Smooth muscle cell of the pulmonary artery (primary cell): ENCODE measurements at places on chromosomes 16 and 17. TPM values are rescaled to one million over a fixed set of nuclear protein-coding genes. Genes with fewer than 3 reads are reported as not detected.

Gene GAST
- total RNA-seq, result not detected in 2 replicates

Gene HOXB1
- total RNA-seq, result not detected in 2 replicates

Gene MYO15A
- 1.4 and 1.9 TPM in 2 replicates for total RNA-seq

Gene RANBP10
- total RNA-seq, result 7.8 and 7.9 TPM in 2 replicates

Gene GUCY2D
- total RNA-seq, result not detected in 2 replicates

Gene C16orf92
- total RNA-seq, result not detected in 2 replicates

Gene PTX4
- total RNA-seq, result 0.20 TPM in 1 of 2 replicates, not detected in the other

Gene SEC14L5
- total RNA-seq, result 0.30 and 0.39 TPM in 2 replicates

Gene GRIN2A
- total RNA-seq, result 0.26 and 3.0 TPM in 2 replicates

Gene OR1D2
- total RNA-seq, result not detected in 2 replicates

Gene CTRL
- 0.30 and 0.85 TPM in 2 replicates for total RNA-seq

Gene HAP1
- total RNA-seq, result under 0.01 and 0.07 TPM in 2 replicates

Gene SCARF1
- total RNA-seq, result 0.33 and 0.86 TPM in 2 replicates

Gene PIMREG
- 5.4 and 15.2 TPM in 2 replicates for total RNA-seq

Gene AANAT
- not detected in 2 replicates for total RNA-seq

Gene CCL8
- 0.20 and 0.26 TPM in 2 replicates for total RNA-seq

Gene ZDHHC1
- 8.1 and 10.5 TPM in 2 replicates for total RNA-seq

Gene KCNJ12
- 2.3 and 4.5 TPM in 2 replicates for total RNA-seq

Gene CES1
- 0.13 and 5.8 TPM in 2 replicates for total RNA-seq

Gene NKD1
- 0.17 and 0.65 TPM in 2 replicates for total RNA-seq

Gene TBC1D3
- not detected in 2 replicates for total RNA-seq

Gene EPX
- total RNA-seq, result not detected in 2 replicates

Gene ACSM3
- 0.65 and 0.69 TPM in 2 replicates for total RNA-seq

Gene TPSD1
- not detected in 2 replicates for total RNA-seq

Gene TNFRSF17
- total RNA-seq, result 0.10 TPM in 1 of 2 replicates, not detected in the other

Gene MT1F
- 2.0 TPM in 1 of 2 replicates, not detected in the other for total RNA-seq

Gene PDIA2
- 1.6 and 1.7 TPM in 2 replicates for total RNA-seq

Gene ARHGAP27
- 3.1 and 5.3 TPM in 2 replicates for total RNA-seq

Gene HSD17B2
- not detected in 2 replicates for total RNA-seq

Gene PCTP
- 9.0 and 10.3 TPM in 2 replicates for total RNA-seq

Gene CES4A
- total RNA-seq, result 0.99 and 1.8 TPM in 2 replicates
